ENCODE measurements at places on chromosomes 11 and 22.

DNA sequence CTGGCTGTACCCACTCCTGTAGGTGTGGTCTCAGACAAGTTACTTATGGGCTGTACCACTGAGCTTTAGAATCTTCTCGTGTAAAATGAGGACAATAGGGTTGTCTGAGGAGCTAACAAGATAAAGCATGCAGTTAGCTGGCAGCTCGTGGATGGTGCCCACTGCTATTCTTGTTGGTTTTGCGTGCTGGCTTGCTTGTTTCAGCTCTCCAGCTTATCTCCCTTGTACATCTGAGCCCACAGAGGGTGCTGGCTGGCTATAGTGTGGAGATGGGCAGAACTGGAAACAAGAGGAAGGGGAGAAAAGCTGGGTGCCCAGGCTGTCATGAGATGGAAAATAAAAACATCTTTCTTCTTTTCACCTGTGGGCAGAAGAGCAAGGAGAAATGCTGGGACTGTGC lies 46.5 kb upstream of the GALNT18 start:
- no peak for DNase-seq

DNA sequence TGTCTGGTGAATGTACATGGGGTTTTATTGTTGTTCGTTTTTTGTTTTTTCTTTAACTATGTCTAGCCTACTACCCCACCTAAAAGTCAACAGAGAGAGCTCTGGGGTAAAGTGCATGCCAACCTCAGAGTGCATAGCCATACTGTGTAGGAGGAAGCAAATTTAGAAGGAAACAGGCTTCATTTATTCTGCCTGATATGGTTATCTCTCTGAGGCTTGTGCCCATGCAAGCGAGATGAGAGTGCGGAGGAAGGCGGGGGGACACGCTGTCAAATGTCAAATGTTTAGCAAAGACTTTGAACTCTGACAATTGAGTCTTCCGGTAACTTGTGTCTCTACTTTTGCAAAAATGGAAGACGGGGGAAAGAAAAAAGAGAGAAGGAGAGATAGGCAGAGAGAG lies 295.5 kb downstream of the ETS1 start:
- DNase-seq: no peak

DNA sequence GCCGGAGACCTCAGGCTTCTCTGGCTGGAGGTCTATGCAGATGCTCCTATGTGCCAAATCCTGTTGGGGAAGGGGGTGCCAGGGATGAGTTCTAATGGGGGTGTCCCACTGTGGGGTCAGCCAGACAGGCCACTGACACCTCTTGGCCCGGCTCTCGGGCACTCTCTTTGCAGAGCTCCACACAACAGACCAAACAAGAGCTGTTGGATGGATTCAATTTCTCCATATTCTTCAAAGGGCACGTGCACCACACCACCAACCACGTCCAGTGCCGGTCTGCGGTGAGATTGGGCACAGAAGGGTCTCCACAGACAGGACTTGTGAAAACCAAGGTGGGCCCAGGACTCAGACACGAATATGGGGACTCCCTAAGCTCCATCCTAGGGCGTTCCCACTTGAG lies 2.2 kb upstream of the RGL4 start:
- no peak for DNase-seq

- no peak for DNase-seq
Observed at GRCh38 chr11:66264914-66265313, 3.5 kb upstream of the RAB1B start.

- peak; percentile 82 for DNase-seq
Observed at GRCh38 chr11:20050551-20051333, 109.5 kb downstream of the DBX1 start.

DNA sequence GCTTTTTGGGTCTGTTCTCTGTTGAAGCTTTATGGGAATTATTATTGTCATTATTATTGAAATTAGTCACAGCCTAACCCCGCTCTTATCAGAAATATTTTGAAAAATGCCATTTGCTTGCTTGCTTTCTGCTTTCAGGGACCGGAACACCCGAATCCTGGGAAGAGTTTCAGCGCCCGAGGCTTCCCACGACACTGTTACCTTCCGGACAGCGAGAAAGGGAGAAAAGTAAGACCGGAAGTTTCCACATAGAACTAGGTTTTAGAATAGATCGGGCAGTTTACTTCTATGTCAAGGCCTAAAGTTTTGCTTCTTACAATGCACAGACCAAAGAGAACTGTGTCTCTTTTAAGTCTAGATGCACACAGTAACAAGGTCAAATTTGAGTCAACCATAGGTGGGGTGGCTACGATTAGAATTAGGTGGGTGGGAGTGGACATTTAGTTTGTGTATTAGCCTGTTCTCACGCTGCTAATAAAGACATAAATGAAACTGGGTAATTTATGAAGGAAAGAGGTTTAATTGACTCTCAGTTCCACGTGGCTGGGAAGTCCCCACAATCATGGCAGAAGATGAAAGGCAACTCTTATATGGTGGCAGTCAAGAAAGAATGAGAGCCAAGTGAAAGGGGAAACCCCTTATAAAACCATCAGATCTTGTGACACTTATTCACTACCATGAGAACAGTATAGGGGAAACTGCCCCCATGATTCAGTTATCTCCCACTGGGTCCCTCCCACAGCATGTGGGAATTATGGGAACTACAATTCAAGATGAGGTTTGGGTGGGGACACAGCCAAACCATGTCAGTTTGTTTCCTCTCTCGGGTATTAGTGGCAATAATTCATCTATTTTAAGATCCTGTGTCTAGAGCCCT lies 12.9 kb downstream of the MPEG1 start:
- no peak for DNase-seq

GRCh38 chr11:38791346-38791961 lies 2193.4 kb upstream of the RAG2 start:
- peak; percentile 61 for DNase-seq

DNA sequence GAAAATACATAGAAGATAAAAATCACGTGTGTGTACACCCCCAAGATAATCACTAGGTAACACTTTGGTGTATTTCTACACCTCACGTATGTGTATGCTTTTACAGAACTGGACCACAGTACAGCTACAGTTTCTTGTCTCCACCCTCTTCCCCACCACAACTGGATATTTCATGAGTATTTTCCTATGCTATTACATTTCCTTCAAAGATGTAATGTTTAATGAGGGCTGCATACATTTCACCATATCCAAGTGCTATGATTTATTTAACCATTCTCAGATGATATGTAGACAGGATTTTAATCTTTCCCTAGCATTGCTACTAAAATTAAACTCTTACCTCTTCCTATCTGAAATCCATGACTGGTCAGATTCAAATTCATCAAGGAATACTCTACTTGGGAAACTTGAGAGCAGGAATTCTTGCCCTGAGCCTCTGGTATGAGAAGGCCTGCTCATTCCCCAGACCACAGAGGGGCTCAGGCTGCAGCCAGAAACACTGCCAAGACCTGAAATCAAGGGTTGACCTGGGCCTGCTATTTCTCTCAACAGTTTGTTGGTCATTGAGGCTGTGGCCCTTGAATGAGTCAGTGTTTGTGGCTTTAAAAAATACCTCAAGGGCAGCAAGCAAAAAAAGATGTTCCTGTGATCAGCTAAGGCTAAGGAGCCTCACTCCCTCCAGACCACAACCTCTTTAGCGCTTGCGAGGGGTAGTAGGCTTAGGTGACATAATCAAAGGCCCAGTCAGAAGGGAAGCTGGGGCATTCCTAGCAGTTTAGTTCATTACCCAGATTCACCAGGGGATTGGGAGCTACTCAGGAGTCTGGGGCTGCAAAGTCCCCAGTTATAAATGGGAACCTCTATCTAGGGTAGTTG lies 55.5 kb downstream of the ABTB2 start:
- DNase-seq: peak; percentile 97

DNA sequence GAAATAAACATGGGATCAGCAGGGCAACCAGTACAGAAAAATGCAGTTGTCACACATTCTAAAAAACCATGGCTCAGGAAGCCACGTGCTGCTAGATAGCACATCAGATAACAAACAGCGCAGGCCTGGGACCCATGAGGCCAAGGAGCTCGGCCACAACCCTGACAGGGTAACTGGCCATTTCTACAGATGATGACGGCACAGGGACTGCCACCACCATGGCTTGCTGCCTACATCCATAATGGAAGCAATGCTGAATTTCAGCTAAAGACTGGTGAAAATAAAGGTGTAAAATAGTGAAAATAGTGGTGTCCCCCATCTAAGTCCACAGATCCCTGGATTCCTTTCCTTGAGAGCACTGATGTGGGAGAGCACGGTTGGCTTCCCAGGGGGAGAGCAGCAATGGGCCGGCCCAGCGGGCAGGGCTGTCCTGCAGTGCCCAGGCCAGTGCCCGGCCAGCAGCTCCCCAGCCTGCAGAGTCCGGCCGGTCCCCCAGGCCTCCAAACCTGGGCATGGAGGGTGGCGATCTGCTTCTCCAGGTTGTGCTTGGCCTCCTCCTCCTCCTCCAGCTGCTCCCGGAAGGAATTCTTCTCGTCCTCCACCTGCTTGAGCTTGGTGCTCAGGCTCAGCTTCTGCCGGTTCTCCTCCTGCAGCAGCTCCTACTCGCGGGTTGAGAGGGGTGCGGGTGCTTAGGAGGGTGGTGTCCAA lies 40.0 kb downstream of the APOL1 start:
- no peak for DNase-seq

- DNase-seq: peak; percentile 94
Observed at GRCh38 chr11:60777572-60777971, 7.6 kb upstream of the MS4A10 start.

DNA sequence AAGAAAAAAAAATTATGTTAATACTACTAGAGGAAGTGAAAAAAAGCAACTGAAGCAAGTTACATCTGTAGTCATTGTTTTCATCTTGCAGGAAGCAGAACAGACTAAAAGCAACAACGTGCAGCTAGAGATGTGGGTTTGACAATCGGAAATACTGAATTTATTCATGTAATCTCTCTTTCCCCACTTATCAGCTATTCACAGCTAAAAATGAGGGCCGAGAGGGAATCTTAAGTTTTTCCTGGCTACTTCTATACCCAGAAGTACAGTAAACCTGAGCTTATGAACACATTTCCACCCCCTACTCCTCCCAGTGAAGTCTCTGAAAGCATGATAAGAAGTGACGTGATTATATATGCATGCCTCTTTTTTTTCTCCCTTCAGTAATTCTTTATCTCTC lies 116.5 kb downstream of the SPON1 start:
- no peak for DNase-seq

DNA sequence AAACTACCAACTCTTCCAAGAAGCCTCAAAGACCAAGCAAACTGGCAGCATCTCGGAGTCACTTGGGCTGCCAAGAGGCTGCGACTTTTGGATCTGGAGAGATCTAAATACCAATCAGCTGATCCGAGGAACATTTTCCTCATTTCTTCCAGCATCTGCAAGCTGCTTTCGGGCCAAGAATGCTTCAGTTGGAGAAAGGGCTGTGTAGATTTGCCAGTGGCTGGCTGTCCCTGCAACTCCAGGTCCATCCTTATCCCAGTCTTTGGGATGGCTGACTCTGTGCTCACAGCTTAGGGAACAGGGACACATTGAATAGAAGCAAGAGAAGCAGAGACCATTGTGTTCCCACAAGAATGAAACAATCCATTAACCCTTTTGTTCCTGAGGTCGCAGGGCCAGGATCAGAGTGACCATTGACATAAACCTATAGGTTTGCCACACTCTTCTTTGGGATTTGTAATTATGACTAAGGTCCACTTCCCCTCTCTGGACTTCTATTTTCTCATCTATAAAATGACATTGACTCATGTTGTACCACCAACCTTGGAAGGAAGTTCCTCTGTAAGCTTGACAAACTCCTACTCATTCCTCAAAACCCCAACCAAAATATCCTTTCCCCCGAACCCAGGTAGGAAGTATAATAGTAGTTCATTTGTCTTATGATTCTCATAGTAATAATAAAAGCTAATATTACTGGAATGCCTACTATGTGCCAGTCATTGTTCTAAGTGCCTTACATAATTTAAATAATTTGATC lies 340.8 kb downstream of the MN1 start:
- peak; percentile 89 for DNase-seq

DNA sequence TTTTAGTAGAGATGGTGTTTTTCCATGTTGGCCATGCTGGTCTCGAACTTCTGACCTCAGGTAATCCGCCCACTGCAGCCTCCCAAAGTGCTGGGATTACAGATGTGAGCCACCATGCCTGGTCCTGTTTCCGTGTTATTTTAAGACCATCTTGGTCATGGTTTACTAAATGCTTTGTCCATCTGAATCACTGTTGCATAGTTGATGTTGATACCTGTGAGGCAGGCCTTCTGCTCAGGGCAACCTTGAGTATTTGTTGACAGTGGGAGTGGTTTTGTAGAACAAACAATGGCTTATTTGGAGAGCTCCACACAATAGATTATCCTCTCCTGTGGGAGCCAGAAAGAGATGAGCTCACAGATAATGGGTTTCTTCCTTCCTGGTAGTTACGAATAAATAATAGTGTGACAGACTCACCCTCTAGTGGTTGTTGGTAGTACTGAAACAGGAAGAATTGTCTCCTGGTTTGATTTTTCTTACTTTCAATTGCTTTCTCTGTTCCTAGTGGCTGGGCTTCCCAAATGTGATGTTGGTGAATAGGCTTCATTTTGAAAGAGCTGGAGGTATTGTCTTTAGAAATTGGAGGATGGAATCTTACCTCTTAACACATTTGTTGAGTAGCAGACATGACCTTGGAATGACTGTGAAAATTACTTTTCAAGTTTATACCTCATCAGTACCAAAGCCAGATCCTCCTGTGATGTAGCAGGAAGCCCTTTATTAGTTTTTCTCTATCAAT lies 39.0 kb downstream of the CTNND1 start:
- DNase-seq: peak; percentile 77

DNA sequence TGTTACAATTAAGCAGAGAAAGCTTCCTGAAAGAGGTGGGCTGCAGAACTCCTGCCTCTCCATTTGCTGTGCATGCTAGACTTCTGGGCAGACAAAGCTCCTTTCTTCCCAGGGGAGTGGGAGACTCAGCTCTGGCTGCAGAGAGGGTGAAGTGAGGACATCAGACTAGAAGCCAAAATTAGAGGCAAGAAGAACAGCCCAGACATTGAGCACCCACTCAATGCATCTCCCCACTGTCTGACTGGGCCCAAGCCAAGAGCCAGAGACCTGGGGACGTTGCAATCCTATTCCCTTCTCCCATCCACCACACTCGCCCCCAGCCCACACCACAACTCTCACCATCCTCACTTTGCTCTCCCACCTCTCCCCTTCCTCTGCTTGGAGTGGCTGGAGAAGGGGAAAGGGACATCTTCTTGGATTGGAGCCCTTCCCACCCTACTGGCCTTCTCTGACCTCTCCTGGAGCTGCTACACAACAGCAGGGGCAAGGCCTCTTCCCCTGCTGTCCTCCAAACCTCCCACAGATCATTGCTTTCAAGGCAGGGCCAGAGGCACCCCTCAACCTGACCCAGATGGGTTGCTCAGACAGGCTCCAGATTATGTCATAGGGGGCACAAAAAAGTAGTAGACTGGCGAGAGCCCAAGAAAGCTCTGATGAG lies 477.7 kb upstream of the CADM1 start:
- no peak for DNase-seq

All from EH (cell line).